ENCODE measurements at places on chromosomes 6 and 20. TPM values are rescaled to one million over a fixed set of nuclear protein-coding genes. Genes with fewer than 3 reads are reported as not detected.

The IL20RA gene
- 0.22 TPM for total RNA-seq

The SLC16A10 gene
- not detected for total RNA-seq

The LY6G6D gene
- total RNA-seq: not detected

The SKIC2 gene
- 61.2 TPM for total RNA-seq

The TUBB2A gene
- total RNA-seq: 290 TPM

The NHLRC1 gene
- total RNA-seq: 1.1 TPM

DNA sequence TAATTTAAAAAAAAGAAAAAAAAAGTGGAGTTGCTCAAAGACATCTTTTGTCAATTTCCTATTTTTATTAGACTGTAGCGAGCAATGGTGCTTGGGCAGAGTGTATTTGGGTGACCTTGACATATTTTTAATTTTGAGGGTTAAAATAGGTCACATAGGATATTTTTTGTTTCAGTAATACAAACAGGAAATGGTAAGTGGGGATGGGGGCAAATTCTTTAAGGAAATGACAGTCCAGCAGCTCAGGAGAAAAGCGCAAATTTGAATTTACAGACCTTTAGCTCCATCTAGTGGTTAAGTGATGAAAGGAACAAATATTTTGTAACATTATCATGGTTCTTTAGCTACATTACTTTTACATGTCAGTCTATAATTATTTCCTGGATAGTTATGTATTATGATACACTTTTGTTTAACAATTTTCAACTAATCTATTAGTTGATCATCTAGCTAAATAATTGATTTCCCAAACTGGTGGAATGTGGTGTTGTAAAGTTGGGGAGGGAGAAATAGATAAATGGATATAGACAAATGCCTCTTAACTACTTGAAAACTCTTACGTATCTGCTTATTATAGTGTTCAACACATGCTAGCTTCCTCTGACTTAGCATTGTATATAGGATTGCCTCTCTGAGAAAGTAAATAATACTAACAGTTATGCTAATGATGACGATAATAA, 10.0 kb downstream of the CITED2 start:
- DNase-seq: no peak

GRCh38 chr6:165655191-165655590, 7.8 kb downstream of the PDE10A start:
- no peak for DNase-seq

- DNase-seq: no peak
Measured at GRCh38 chr6:112502351-112503090, 155.4 kb downstream of the RFPL4B start.

GRCh38 chr6:40341726-40342125, 245.4 kb downstream of the LRFN2 start:
- no peak for DNase-seq

DNA sequence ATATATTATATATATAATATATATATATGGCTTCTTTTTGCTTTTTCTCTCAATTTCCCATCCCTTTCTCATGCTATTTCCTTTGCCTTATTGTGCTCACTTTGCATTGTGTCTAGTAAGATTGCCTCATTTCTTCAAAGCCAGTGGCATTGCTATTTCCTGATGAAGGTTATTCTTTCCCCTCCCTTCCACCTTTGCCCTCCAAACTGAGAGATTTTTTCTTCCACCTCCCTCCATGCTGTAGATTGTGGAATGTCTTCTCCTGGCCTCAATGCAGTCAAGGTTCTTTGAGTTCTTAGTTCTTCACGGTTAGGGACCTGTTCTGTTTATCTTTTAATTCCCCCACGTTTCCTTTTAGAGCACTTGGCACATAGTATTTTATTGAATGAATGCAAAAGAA, 17.2 kb downstream of the SH3BGRL2 start:
- DNase-seq: no peak

- DNase-seq: no peak
Measured at GRCh38 chr6:33080127-33081089, 4.6 kb downstream of the HLA-DPB1 start.

DNA sequence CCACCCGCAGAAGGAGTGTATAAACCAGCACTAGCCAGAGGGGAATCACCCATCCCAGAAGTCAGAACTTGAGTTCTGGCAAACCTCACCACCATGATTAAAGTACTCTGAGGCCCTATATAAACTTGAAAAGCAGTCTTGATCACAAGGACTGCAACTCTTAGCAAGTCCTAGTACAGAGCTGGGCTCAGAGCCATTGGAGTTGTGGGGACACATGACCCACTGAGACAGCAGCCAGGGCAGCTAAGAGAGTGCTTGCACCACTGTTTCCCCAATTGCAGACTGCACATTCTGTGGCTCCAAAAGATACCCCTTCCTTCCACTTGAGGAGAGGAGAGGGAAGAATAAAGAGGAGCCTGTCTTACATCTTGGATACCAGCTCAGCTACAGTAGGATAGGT, 4.7 kb upstream of the MCM9 start:
- DNase-seq: no peak
